ENCODE measurements at places on chromosomes 7 and 10.
A peak's percentile ranks its signal among the peaks of the same experiment; 100 is the strongest.

DNA sequence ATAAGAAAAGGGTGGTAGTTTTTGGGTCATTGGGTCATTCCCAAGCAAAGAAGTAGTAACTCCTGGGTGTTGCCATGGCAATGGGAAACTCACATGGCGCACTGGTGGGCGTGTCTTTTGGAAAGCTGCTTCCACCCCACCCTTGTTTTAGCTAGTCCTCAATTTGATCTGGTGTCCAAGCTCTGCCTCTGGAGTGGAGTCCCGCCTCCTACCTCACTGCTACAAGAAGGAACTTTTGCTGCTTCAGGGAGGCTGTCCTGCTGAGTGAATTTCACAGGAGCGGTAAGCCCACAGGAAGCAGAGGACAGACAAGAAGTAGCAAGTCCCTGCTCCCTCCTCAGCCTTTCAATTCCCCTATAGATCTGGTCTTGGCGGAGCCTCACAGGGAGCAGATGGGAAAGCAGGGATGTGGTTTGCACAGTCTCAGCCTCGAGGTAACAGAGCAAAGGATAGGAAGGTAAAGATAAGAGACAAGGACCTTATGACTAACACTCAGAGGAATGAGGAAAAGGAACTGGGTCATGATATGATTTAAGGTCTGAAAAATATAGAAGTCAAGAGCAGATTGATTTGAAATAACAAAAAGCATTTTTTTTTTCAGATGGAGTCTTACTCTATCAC is 700.3 kb downstream of the TNS3 start:
- no peaks in the 10 kb centered on the region for H3K4me1 ChIP-seq
- no peaks in the 10 kb centered on the region for H3K27me3 ChIP-seq
- H3K4me3 ChIP-seq = no peak overlapping the region
- no peaks in the 10 kb centered on the region for H3K36me3 ChIP-seq
- DNase-seq = no peak
- no peak overlapping the region for H3K27ac ChIP-seq

DNA sequence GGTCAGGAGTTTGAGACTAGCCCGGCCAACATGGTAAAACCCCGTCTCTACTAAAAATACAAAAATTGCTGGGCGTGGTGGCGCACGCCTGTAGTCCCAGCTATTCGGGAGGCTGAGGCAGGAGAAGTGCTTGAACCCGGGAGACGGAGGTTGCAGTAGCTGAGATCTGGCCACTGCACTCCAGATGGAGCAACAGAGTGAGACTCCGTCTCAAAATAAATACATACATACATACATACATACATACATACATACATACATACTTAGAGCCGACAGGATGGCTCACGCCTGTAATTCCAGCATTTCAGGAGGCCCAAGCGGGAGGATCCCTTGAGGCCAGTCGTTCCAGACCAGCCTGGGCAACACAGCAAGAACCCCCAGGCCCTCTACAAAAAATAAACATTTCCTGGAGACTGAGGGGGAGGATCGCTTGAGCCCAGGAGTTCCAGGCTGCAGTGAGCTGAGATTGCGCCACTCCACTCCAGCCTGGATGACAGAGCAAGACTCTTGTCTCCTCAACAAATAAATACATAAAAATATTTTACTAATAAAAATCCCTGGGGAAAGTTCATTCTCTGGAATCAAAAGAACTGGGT is 90.9 kb upstream of the TNRC18 start:
- peak overlapping the region; percentile 93 for H3K27ac ChIP-seq
- no peak overlapping the region for H3K4me3 ChIP-seq
- H3K27me3 ChIP-seq = no peaks in the 10 kb centered on the region
- DNase-seq = no peak
- peaks cover 22% of the 10 kb centered on the region for H3K4me1 ChIP-seq

DNA sequence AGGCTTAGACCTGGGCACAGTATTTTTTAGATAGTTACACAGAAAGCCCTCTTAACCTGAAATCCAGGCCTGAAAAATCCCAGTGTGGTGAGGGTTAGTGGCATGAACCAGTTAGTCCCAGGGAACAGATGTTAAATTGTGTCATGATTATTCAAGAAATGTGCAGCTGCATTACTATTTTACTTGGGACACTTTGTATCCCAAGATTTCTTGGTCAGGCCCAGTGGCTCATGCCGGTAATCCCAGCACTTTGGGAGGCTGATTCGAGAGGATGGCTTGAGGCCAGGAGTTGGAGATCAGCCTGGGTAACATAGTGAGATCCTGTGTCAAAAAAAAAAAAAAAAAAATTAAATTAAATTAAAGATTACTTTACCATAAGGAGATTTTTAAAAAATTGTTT is 36.0 kb upstream of the OTUD1 start:
- no peaks in the 10 kb centered on the region for H3K36me3 ChIP-seq
- H3K27me3 ChIP-seq = no peaks in the 10 kb centered on the region
- peaks cover 9% of the 10 kb centered on the region for H3K4me1 ChIP-seq

DNA sequence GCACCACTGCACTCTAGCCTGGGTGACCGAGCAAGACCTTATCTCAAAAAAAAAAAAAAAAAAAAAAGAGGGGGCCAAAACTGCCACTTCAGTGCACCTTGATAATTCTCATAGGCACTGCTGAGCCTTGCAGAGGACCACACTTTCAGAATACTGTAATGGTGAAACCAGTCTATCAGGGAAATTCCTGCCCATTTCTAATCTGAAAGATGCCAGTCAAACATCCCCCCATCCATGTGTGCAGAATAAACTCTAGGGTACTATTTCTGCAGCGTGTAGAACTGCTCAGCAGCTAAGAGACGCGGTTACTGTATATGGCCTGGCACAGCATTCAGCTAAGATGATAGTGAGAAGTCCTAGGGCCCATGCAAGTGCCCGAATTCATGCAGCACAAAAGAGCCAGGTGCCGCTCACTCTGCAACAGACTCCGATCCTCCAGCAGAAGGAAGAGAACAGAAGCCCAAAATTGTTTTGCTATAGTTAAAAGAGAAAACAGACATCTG is 286.8 kb upstream of the KLF14 start:
- no peak overlapping the region for H3K4me3 ChIP-seq
- no peak for DNase-seq
- no peaks in the 10 kb centered on the region for H3K27me3 ChIP-seq
- peaks cover 8% of the 10 kb centered on the region for H3K4me1 ChIP-seq
- no peak overlapping the region for H3K27ac ChIP-seq
- H3K36me3 ChIP-seq = no peaks in the 10 kb centered on the region

DNA sequence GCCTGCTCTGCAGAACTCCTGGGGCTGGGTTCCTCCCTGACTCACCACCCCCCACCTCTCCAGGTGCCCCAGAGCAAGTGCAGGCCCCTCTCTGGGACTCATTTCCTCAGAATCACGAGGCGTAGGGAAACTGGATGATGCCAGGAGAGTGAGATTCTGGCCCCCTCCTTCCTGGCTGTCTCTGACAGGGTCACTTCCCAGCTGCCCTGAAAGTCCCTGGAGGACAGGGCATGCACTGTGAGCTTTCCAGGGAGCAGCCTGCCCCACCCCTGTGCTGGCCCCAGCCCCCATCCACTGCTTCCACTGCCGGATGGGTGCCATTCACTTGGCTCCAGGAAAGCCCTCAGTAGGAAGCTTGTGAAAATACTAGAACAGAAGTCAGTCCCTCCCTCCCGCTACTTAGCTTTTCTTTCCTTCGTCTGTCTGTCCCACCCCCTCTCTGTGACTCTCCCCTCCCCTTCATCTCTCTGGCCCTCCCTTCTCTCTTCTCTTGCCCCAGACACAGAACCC is 10.4 kb downstream of the TACR2 start:
- H3K4me1 ChIP-seq = peaks cover 20% of the 10 kb centered on the region
- H3K27ac ChIP-seq = no peak overlapping the region
- no peaks in the 10 kb centered on the region for H3K27me3 ChIP-seq
- no peak overlapping the region for H3K4me3 ChIP-seq
- DNase-seq = no peak

- peak overlapping the region; percentile 73 for H3K4me3 ChIP-seq
- H3K36me3 ChIP-seq = no peaks in the 10 kb centered on the region
- no peaks in the 10 kb centered on the region for H3K27me3 ChIP-seq
- peaks cover 19% of the 10 kb centered on the region for H3K4me1 ChIP-seq
Observed at GRCh38 chr7:37833107-37833817, 15.1 kb upstream of the NME8 start.

DNA sequence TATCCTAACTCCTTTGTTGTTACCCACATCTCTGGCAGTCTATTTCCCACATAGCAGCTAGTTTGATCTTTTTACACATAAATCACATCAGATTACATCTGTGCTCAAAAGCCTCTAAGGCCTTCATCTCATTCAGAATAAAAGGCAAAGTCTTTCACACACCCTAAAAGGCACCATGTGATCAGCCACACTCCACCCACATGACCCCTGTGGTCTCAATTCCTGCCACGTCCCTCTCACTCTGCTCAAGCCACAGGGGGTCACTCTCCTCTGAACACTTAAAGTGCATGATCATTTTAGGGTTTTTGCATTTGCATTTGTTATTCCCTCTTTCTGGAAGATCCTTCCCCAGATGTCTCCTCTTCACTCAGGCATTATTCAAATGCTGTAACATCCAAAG is 30.8 kb downstream of the ELAPOR2 start:
- H3K27me3 ChIP-seq = no peaks in the 10 kb centered on the region
- no peak overlapping the region for H3K27ac ChIP-seq
- no peaks in the 10 kb centered on the region for H3K36me3 ChIP-seq
- no peaks in the 10 kb centered on the region for H3K4me1 ChIP-seq

Measured in CD14-positive monocyte (primary cell).